ENCODE measurements at places on chromosomes 1 and 21. TPM values are rescaled to one million over a fixed set of nuclear protein-coding genes. Genes with fewer than 3 reads are reported as not detected.

NCMAP gene
- 0.06 TPM for polyA plus RNA-seq

- DNase-seq: no peak
Observed at GRCh38 chr1:231020816-231021215, 19.2 kb downstream of the FAM89A start.

DNA sequence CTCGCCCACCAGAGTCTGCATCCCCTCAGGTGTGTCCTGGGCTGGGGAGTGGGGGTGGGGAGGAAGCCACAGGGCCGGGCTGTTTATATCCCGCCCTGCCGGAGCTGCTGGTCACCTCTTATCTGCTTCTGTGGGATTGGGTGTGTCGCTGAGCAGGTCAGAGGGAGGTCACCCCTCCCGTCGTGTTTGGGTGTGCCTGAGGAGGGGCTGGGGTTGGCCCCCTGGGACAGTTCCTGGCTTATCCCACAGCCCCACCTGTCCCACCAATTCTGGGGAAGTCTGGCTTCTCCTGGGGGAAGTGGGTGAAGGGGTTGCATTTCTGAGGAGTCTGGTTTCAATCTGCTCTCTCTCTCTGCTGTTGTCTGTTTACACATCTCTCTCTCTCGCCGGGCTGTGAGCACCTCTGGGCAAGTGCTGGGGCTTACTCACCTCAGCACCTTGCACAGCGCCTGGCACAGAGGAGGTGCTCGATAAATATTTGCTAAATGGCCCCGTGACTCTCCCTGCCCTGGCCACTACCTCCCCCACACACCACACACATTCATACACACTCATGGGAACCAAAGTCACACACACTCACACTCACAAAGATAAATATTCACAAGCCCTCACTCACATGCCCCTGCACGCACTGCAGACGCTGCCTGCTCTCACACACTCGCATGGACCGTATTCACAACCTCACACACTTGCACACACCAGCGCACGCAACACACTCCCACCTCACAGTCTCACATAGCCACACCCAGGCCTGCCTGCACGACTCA is 8.3 kb downstream of the ELF3 start:
- no peak for DNase-seq

DNA sequence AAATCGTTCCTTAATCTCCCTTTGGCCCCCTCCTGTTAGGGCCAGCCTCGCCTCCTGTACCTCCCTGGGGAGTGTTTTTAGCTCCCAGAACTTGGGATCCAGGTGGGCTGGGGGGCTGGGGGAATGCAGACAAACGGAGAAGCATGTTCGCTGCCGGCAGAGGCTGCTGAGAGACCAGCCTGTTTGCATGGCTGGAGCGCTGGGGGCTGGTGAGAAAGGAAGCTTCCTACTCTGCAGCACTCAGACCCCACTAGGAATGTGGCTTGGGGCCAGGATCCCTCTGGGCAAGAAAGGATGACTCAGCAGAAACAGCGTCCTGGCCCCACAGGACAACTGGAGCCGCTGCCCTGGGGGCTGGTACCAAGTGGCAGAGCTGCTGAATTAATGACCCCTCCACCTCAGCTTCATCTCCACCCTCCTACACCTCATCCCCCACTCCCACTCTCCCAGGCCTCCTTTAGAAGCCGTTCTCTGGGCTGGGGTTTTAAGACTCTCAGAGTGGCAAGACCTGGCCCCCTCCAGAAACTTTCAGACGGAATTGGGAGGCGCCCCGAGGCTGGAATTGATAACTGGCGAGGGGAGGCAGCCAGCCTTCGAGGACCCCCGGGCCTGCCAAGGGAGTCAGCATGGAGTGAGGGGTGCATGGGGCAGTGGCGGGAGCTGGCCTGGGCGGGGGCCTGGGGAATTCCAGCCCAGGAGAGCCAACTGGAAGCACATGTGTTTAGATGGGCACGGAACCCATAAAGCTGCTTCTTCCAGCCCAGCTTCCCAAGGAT is 28.5 kb upstream of the EPS8L3 start:
- DNase-seq: peak; percentile 65

ZFYVE9 gene
- 35.6 TPM for polyA plus RNA-seq

PRDM16 gene
- 0.31 TPM for polyA plus RNA-seq

GRCh38 chr1:25031601-25031965 is 101.5 kb upstream of the RUNX3 start:
- DNase-seq: no peak

CLEC20A gene
- polyA plus RNA-seq: not detected

- no peak for DNase-seq
Observed at GRCh38 chr1:32806910-32807523, 10.1 kb downstream of the YARS1 start.

CLDN17 gene
- polyA plus RNA-seq: not detected

LCE3D gene
- not detected for polyA plus RNA-seq

DNA sequence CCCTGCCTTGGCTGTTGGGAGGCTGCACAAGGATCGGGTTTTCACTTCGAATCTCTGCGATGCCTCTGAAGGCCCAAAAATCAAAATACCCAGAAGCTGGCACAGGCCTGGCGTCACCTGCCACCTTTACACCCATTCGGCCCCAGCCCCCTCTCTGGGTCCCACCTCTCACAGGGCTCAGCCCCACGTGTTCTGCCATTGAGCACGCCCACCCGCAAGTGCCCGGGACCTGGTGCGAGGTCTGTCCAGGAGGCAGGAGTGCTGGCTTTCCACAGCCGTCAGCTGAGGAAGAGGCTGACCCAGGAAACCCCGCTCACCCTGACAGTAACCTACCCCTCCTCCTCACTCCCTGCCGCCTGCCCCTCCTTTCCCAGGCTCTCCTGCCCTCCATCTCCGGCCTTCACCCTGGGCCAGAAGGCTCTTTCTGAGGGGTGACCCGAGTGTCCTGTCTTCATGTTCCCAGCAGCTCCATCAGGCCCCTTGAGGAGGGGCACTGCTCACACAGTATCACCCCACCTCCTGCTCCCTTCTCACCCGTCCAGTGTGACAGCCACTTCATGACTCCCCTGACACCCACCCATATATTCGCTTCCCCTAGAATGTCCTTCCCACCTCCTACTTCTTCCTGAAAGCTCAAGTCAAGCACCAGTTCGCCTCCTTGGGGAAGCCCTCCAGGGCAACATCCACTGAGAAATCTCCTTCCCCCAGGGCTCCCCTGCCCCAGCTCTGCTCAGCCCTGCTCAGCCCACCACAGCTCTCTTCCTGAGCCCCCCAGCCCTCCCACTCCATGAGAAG is 13.5 kb downstream of the RCC2 start:
- no peak for DNase-seq

- no peak for DNase-seq
Observed at GRCh38 chr1:157438146-157438545, 114.2 kb downstream of the FCRL5 start.

- no peak for DNase-seq
Observed at GRCh38 chr1:232644209-232644608, 14.3 kb upstream of the SIPA1L2 start.

HRNR gene
- not detected for polyA plus RNA-seq

DNA sequence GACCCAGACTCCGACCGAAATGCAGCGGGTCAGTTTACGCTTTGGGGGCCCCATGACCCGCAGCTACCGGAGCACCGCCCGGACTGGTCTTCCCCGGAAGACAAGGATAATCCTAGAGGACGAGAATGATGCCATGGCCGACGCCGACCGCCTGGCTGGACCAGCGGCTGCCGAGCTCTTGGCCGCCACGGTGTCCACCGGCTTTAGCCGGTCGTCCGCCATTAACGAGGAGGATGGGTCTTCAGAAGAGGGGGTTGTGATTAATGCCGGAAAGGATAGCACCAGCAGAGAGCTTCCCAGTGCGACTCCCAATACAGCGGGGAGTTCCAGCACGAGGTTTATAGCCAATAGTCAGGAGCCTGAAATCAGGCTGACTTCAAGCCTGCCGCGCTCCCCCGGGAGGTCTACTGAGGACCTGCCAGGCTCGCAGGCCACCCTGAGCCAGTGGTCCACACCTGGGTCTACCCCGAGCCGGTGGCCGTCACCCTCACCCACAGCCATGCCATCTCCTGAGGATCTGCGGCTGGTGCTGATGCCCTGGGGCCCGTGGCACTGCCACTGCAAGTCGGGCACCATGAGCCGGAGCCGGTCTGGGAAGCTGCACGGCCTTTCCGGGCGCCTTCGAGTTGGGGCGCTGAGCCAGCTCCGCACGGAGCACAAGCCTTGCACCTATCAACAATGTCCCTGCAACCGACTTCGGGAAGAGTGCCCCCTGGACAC is 534 bp downstream of the C1orf56 start:
- DNase-seq: peak; percentile 72

GRCh38 chr21:41226853-41227252 is 58.9 kb downstream of the BACE2 start:
- no peak for DNase-seq

- DNase-seq: peak; percentile 35
Observed at GRCh38 chr1:157105988-157106812, 6.6 kb upstream of the ETV3L start.

GRCh38 chr1:33424610-33425009 is 6.3 kb downstream of the PHC2 start:
- DNase-seq: no peak

GRCh38 chr1:190353538-190354101 is 124.0 kb downstream of the BRINP3 start:
- DNase-seq: no peak

DNA sequence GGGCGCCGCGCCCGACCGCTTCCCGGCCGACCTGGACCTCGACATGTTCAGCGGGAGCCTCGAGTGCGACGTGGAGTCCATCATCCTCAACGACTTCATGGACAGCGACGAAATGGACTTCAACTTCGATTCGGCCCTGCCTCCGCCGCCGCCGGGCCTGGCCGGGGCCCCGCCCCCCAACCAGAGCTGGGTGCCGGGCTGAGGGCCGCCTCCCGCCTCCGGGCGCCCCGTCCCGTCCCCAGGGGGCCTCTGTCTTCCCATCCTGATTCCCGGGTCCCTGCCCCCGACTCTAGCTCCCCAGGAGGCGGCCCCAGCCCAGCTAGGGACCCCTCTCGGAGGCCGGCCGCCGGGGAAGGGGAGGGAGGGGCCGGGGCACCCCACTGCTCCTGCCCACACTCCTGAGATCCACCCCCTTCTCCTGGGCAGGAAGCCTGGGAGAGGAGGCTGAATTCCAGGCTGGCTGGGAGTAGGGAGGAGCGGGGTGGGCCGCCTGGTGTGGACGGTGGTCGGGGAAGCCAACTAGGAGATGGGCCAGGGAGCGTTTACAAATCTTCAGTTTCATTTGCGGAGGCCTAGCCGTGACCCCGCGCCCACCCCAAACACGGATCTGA is 21.4 kb downstream of the FOXO6 start:
- DNase-seq: peak; percentile 64

- no peak for DNase-seq
Observed at GRCh38 chr1:225299624-225300023, 128.2 kb downstream of the LBR start.

RIPK4 gene
- not detected for polyA plus RNA-seq

F5 gene
- polyA plus RNA-seq: 0.08 TPM

DNA sequence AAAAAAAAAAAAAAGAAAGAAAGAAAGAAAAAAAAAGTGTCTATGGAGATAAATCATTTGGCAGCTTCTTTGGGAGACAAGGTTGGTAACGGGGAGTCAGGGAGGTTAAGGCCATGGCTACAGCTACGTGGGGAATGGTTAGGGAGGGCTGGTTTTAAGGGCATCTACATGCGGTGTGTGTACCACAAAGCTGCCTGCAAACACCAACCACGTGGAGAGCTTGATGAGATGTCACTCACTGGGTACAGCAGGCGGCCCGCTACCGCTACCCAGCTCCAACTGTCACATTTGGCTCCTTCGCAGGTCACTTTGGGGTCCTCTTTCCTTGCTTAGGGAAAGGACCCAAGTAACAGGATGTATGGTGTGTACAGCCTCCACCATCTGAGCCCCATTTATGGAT is 4.2 kb downstream of the NPPB start:
- DNase-seq: no peak

COL8A2 gene
- 0.12 TPM for polyA plus RNA-seq

GRCh38 chr1:202835548-202836072 is 24.9 kb downstream of the PCAT6 start:
- no peak for DNase-seq

TRIM58 gene
- polyA plus RNA-seq: 0.04 TPM

DNA sequence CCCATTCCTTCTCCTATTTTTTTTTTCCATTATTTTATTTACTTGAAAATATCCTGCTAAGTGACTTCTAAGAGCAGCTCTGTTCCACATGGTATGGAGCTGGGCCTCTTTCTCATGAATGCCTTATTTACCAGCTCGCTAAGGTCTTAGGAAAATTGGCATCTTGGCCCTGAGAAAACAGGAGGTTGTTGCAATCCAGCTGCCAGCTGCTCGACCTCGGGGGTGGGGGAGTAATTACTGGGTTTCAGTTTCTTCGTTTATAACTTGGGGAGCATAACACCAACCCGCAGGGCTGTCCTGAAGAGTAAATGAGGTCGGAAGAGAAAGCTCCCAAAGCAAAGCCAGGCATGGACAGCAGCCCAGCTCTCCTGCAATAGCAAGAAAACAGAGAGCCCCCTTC is 176.3 kb downstream of the AJAP1 start:
- DNase-seq: no peak

Data from psoas muscle (tissue), 8 donors.